ENCODE measurements at places on chromosomes 1 and 21. TPM values are rescaled to one million over a fixed set of nuclear protein-coding genes. Genes with fewer than 3 reads are reported as not detected.

Gene TMEM167B
- 7.7 TPM for polyA plus RNA-seq

Gene LHX8
- 0.08 TPM for polyA plus RNA-seq

Gene PRR9
- polyA plus RNA-seq = not detected

Gene LENEP
- polyA plus RNA-seq = not detected

Gene TRPM2
- polyA plus RNA-seq = 1.2 TPM

Gene TMEM200B
- 3.9 TPM for polyA plus RNA-seq

Gene TEX50
- not detected for polyA plus RNA-seq

Gene FCRL4
- not detected for polyA plus RNA-seq

Gene DHRS3
- 73.1 TPM for polyA plus RNA-seq

Gene PTPN14
- polyA plus RNA-seq = 4.1 TPM

Gene PDPN
- polyA plus RNA-seq = 2.4 TPM

Gene CELA2A
- not detected for polyA plus RNA-seq

Gene PBX1
- 10.5 TPM for polyA plus RNA-seq

Gene PEAR1
- 1.5 TPM for polyA plus RNA-seq

Gene KCNQ4
- 1.4 TPM for polyA plus RNA-seq

Gene LCE3E
- 110 TPM for polyA plus RNA-seq

Gene FAM89A
- polyA plus RNA-seq = 6.7 TPM

Gene VSIG8
- polyA plus RNA-seq = 4.4 TPM

Gene LCA5L
- polyA plus RNA-seq = 0.31 TPM

Gene MYOG
- polyA plus RNA-seq = not detected

Gene FCGR3B
- polyA plus RNA-seq = 0.04 TPM

Gene ZNF695
- polyA plus RNA-seq = 0.84 TPM

Gene PRAMEF33
- not detected for polyA plus RNA-seq

Gene PCBP3
- polyA plus RNA-seq = 0.24 TPM

Gene LCE1B
- not detected for polyA plus RNA-seq

Gene KPRP
- polyA plus RNA-seq = 23.9 TPM

Gene MMEL1
- polyA plus RNA-seq = 11.6 TPM

Gene GJA5
- 1.4 TPM for polyA plus RNA-seq

Gene TFF2
- polyA plus RNA-seq = 0.13 TPM

Gene SLC1A7
- polyA plus RNA-seq = 0.10 TPM

Gene TMPRSS15
- not detected for polyA plus RNA-seq

Gene S100A2
- polyA plus RNA-seq = 2,831 TPM

Gene VWA5B1
- polyA plus RNA-seq = not detected

Gene DMBX1
- 0.01 TPM for polyA plus RNA-seq

Gene B3GALT2
- polyA plus RNA-seq = 0.28 TPM

Gene ADORA1
- polyA plus RNA-seq = 0.22 TPM

Gene PTGFR
- 0.10 TPM for polyA plus RNA-seq

Gene MATN1
- polyA plus RNA-seq = 0.01 TPM

Gene CNIH4
- polyA plus RNA-seq = 71.4 TPM

Gene RIPK4
- 51.7 TPM for polyA plus RNA-seq
